OCI-LY7 (cell line): ENCODE measurements at places on chromosomes 7 and 10. TPM values are rescaled to one million over a fixed set of nuclear protein-coding genes. Genes with fewer than 3 reads are reported as not detected.

- peak; percentile 63 for DNase-seq
Observed at GRCh38 chr7:107874605-107875446, 16.2 kb upstream of the DLD start.

- DNase-seq = no peak
Observed at GRCh38 chr10:113093188-113094113, 143.4 kb downstream of the TCF7L2 start.

Gene CALCR
- not detected in 2 replicates for total RNA-seq

DNA sequence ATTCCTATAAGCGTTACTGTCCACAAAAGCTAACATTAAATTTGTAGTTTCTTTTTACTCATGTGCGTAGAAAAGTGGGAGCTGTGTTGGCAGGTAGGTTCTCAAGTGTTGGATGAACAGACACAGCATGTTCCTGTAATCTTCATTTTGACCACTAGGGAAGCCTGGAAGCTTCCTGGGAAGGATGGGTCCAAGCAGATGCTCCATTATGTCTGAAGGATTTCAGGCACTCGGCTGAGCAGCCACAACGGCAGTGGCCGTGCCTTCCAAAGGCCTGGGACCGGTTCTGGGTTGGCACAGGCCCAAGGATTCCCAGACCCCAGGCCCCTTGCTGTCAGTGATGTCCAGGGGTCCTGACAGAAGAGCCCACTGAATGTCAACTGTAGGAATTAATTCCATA is 386.3 kb downstream of the TNS3 start:
- DNase-seq = no peak

Gene C10orf90
- not detected in 2 replicates for total RNA-seq

- DNase-seq = peak; percentile 53
Observed at GRCh38 chr10:26311383-26311940, 94.9 kb downstream of the GAD2 start.
